ENCODE measurements at places on chromosomes 5 and 9.

DNA sequence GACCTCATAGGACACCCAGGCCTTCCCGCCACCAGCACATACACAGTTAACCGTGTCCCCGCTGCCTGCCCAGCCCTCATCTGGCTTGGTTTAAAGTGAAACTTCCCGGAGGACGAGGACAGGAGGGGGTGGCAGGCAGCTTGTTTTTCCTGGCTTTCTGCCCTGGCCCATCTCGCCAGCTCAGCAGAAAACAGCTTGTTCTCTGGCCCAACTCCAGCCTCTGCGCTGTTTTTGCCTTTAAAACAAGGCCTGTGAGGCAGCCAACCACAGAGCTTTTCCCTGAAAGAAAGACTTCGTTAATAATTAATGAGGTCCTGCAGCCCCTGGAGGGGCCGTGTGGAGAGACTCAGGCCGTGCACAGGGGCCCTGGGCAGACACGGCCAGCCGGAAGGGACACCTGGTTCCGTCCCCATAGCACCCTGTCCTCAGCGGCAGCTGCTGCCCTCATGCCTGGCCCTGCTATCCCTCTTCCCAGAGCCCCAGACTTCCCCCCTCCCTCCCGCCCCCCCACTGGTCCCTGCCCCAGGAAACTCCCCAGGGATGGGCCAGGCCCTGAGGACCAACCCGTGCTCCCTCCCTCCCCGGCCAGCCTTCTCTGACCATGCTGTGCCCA is 108.7 kb downstream of the RXRA start:
- DNase-seq: no peak

DNA sequence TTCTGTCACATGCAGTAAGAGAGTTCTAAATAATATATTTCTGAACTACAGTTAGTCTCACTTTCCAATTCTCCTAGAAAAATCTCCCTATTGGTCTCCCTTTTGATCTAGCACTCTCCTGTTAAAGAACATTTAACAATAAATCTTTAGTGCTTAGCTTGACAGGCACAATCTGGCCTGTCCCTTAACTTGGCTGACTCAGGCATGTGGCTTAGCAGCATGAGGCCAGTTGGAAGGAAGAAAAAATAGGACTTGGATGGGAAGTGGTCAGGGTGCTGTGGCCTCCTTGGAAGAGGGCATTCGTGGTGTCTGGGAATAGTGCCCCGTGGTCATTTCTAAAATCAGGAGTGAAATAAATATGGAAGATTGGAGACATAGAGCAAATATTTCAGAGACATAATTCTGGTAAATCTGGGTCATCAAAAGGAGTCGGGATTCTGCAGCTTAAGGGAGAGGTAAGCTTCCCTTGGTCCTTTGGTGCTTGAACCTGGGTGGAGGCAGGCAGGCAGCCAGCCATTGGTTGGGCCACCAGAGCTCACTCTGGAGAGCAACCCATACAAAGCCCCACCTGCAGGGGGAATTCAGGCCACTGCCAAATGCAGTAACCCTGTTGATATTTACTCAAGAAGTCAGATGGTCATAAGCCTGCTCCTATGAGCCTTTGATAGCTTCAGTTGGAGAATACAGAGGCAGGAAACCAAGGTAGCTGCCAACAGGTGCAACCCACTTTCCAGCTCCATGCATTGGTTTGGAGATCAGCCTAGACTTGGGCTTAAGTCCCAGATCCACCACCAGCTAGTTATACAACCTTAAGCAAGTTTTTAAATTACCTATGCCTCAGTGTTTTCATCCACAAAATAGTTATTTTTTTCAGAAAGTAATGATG is 28.8 kb upstream of the TLE4 start:
- no peak for DNase-seq

DNA sequence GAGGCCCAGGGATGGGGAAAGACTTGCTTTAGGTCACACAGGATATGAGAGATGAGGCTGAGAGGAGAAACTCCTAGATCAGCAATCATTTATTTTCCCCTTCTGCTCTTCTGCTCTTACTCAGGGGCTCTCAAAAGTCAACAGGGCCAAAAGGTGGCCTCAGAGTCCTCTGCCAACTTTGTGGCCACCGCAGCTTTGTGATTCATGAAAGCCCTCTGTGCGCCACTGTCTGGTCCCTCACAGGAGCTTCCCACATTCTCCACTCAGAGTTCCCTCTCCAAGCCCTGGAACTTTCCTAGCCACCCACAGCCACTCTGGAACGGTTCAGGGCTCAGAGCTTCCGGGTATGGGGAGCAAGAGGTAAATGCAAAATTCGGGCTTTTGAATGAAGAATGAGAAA is 82.4 kb downstream of the COL27A1 start:
- DNase-seq: no peak

DNA sequence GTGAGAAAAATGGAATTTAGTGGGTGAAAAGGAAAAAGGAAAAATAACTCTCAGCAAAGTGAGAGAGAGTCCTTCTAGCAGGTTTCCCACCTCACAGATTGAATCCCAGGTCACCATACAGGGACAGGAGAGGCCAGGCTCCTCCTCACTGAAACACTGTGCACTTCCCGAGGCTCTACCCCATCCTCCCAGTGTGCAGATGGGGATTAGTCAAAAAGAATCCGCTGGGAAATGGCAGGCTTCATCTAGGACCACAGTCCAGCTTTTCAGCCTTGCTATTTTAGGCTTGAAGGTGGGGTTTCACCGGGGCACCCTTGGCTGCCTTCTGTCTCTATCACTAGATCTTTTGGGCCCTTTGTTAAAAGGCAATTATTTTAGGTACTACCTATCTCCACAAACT is 47.8 kb downstream of the YIPF5 start:
- DNase-seq: no peak

GRCh38 chr5:87182649-87183048 is 85.0 kb upstream of the RASA1 start:
- DNase-seq: no peak

- DNase-seq: no peak
Observed at GRCh38 chr5:27124590-27124989, 86.2 kb upstream of the CDH9 start.

GRCh38 chr5:179699616-179700237 is 960 bp downstream of the CANX start:
- peak; percentile 51 for DNase-seq

GRCh38 chr5:150243590-150243989 is 46.0 kb downstream of the CAMK2A start:
- no peak for DNase-seq

DNA sequence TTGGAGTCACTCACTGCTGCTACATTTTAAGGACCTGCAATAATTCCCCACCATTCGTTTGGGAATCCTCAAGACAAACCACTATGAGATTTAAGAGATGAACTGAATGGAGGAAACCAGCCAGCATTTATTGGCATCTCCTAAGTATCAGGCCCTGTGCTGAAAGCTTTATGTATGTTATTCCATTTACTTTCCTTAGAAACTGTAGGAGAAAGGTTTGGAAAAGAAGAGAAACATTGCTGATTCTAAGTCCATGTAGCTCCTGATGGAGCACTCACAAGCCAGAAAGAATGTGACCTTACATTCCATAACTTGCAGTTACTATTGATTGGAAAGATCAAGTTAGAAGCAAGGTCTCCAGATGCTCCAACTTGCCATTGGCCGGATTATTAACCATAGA is 267.4 kb downstream of the GAS1 start:
- DNase-seq: no peak

DNA sequence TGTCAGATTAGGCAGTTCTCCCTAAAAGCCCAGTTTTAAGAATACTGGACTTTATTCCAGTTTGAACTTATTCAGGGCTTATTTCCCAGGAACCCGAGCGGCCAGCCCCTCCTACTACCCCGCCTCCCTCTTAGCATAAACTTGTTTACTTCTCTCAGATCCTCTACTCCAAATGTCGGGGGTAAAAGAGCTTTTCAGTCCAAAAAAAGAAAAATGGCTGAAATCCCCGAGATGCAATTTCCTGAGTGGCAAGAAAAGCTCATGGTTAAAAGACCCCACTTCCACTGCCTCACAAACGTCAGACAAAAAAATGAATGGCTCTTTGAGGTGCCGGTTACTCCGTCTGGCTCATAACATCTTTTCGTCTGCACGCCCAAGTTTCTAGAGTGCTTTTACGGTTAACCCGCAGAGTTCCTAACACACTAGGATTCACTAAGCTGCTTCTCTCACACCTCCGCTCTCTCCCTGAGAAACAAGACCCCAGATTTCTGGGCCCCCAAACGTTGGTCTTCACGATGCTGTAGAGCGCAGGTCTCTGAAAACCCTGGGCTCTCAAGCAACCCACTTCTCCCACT is 402 bp downstream of the BRD8 start:
- peak; percentile 43 for DNase-seq

GRCh38 chr5:102031711-102032110 is 264.4 kb downstream of the SLCO4C1 start:
- no peak for DNase-seq

DNA sequence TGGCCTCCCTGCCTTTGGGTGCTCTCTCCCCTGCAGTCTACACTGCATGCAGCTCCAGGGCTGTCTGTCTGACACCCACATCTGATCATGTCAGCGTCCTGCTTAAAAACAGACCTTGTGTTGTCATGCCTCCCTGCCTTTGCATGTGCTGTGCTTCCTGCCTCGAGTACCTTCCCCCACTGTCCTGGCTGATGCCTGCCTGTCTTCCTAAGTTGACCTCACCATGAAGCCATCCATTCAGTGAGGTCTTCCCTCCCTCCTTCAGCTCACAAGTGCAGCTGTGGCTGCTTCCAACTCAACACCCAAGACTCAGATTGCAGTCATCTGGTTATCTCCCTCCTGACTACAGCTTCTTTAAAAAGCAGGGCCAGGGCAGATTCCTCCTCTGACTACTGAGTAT is 5.5 kb downstream of the ANGPTL2 start:
- no peak for DNase-seq

- DNase-seq: no peak
Observed at GRCh38 chr5:65823845-65824445, 101.9 kb downstream of the NLN start.

DNA sequence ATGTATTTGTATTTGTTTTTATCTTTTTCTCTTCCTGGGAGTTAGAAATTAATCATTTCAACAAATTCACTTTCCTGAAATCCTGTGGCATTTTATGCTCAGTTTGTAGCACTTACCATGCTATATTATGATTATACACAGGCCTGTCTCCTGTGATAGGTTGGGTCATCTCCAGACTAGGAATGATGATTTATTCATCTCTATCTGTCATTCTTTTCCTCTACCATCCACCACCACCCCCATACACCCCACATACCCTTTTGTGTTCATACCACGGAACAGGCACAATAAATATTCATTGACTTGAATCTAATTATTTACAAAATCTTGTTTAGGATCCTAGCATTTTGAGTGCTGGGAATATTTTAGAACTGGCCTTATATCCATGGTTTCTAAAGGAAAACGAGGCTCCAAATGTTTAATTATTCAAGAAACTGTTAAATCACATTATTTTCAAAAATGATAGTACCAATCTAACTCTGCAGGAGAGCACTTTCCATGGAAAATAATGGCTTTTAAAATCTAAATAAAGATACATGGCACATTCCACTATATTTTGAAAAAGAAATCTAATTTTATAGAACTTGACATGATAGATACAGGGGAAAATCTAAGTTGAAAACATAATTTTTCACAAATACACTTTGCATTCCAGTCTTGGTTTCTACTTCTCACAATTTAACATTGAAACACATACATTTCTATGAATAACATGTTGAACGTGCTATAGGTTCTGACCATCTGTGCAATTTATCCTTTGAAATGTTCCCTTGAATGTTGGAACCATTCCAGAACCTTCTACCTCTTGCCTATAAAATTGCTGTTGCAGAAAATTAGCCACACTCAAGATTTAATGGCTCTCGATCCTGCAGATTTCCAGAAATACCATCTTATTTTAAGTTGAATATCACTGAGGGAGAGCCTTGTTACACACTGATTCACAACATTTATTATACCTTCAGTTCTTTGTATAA is 89.3 kb downstream of the STARD4 start:
- DNase-seq: no peak

DNA sequence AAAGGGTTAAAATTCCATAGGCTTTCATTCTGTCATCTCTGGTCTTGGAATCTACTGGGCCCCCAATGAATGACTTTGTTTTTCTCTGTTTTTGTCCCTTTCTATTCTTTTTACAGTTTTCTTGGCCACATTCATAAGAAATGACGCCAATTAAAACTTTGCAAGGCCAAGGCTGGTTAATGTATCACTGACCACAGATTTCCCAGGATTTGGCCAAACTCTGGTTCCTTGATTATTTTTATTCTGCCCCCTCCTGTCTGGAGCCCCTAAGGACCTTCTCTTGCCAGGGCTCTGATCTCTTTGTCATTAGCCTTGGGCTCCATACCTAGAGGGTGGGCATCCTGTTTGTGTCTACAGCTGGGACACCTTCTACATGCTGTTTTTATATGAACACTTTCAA is 388.9 kb upstream of the PAPPA start:
- DNase-seq: no peak

DNA sequence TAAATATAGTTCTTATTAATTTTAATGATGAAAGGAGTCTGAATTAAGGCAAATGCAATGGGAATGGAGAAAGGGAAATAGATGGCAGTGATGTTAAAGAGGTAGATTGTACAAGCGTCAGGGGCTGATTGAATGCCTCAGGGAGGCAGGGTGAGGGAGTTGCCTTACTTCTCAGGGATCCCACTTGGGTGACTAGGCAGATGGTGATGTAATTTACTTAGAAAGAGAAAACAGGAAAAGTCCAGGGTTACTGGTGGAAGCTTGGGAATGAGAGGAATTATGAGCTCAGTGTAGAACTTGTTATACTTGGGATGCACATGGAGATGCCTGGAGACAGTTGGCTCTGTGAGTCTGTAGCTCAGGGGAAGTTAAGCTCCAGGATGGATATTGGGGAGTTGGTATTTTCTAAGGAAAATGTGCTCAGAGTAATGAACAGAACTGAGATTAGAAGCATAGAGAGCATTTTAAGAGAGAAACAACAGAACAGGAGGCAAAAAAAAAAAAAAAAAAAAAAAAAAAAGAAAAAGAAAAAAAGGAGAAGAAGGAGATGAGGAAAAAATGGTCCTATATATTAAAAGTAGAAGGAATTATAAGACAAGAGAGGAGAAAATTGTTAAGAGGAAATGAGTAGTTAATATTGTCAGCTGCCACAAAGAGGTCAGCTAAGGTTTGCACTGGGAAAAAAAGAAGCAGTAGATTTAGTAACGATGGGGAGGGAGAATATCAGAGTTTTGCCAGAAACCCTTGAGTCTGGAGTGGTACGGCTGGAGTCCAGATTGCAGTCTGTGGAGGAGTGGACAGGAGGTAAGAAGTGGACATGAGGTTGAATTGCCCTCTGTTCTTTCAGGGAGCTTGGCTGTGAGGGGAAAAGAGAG is 88.0 kb upstream of the ELL2 start:
- no peak for DNase-seq

DNA sequence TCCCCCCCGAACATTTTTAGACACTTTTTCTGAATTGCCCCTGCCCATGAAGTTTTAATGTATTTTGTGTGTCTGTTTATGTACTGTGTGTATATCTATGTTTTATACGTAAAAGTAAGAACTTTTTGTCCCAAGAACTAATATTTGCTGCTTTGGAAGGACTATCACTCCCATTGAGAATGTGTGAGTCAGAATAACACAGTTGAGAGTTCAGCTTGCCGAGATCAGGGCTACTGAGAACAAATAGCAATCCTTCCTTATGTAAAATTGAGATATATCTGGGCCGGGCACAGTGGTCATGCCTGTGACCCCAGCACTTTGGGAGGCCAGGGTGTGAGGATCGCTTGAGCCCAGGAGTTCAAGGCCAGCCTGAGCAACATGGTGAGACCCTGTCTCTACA is 11.3 kb downstream of the GTF3C4 start:
- no peak for DNase-seq

GRCh38 chr5:168974082-168974481 is 326.9 kb downstream of the SLIT3 start:
- no peak for DNase-seq
